Myometrial cell (primary cell): ENCODE measurements at places on chromosomes 16 and 17. TPM values are rescaled to one million over a fixed set of nuclear protein-coding genes. Genes with fewer than 3 reads are reported as not detected.

The SMIM5 gene
- total RNA-seq = 0.18 TPM in 1 of 2 replicates, not detected in the other

The IGFALS gene
- total RNA-seq = not detected in 2 replicates

The KRT32 gene
- total RNA-seq = 0.18 TPM in 1 of 2 replicates, not detected in the other

The GPR142 gene
- not detected in 2 replicates for total RNA-seq

The HID1 gene
- under 0.01 and 0.53 TPM in 2 replicates for total RNA-seq

The CES3 gene
- not detected in 2 replicates for total RNA-seq

The KRTAP9-2 gene
- not detected in 2 replicates for total RNA-seq

The GRB2 gene
- total RNA-seq = 75.0 and 92.3 TPM in 2 replicates

The GAS2L2 gene
- not detected in 2 replicates for total RNA-seq

The TEX14 gene
- total RNA-seq = not detected in 2 replicates

The KRT31 gene
- total RNA-seq = not detected in 2 replicates

The CRYBA1 gene
- total RNA-seq = not detected in 2 replicates

The TSC2 gene
- 30.8 and 63.1 TPM in 2 replicates for total RNA-seq

The KRTAP4-1 gene
- not detected in 2 replicates for total RNA-seq

The GNGT2 gene
- total RNA-seq = not detected in 2 replicates

The SPATA32 gene
- not detected in 2 replicates for total RNA-seq

The ZFPM1 gene
- 0.58 and 0.89 TPM in 2 replicates for total RNA-seq

The HBQ1 gene
- not detected in 2 replicates for total RNA-seq

The TMC8 gene
- not detected in 2 replicates for total RNA-seq

The TEKT5 gene
- not detected in 2 replicates for total RNA-seq

The MT1G gene
- total RNA-seq = 57.4 and 95.7 TPM in 2 replicates

The CCT6B gene
- 0.58 and 0.89 TPM in 2 replicates for total RNA-seq

The PIRT gene
- not detected in 2 replicates for total RNA-seq

The DPH1 gene
- total RNA-seq = 23.6 and 30.1 TPM in 2 replicates

The HSPB9 gene
- total RNA-seq = not detected in 2 replicates

The PTX4 gene
- total RNA-seq = 0.58 TPM in 1 of 2 replicates, not detected in the other

The HP gene
- total RNA-seq = not detected in 2 replicates

The QRICH2 gene
- 0.18 and 0.58 TPM in 2 replicates for total RNA-seq

The PRR35 gene
- total RNA-seq = not detected in 2 replicates

The KRT33A gene
- not detected in 2 replicates for total RNA-seq

The KIF19 gene
- not detected in 2 replicates for total RNA-seq

The JUP gene
- 19.0 and 26.9 TPM in 2 replicates for total RNA-seq

The CIBAR2 gene
- total RNA-seq = not detected in 2 replicates

The RBL2 gene
- total RNA-seq = 28.3 and 39.3 TPM in 2 replicates

The RASD1 gene
- total RNA-seq = 1.4 and 2.1 TPM in 2 replicates

The CDH3 gene
- 0.29 and 0.71 TPM in 2 replicates for total RNA-seq

The CES1 gene
- 0.58 and 0.71 TPM in 2 replicates for total RNA-seq

The CA7 gene
- not detected in 2 replicates for total RNA-seq

The SRP68 gene
- 29.4 and 37.7 TPM in 2 replicates for total RNA-seq

The KRT36 gene
- total RNA-seq = not detected in 2 replicates

The SIAH1 gene
- 16.3 and 19.6 TPM in 2 replicates for total RNA-seq

The GPRC5C gene
- total RNA-seq = under 0.01 TPM in 1 of 2 replicates, not detected in the other

The TERB1 gene
- total RNA-seq = not detected in 2 replicates

The SLFN14 gene
- total RNA-seq = not detected in 2 replicates

The TMEM238L gene
- total RNA-seq = not detected in 2 replicates

The PPL gene
- under 0.01 and 0.18 TPM in 2 replicates for total RNA-seq

The PRPSAP1 gene
- 31.9 and 39.5 TPM in 2 replicates for total RNA-seq

The EXOC3L1 gene
- not detected in 2 replicates for total RNA-seq
